ENCODE measurements at places on chromosomes 1 and 21.
A peak's percentile ranks its signal among the peaks of the same experiment; 100 is the strongest.

- DNase-seq: no peak
Measured at GRCh38 chr1:63982201-63982600, 208.4 kb downstream of the ROR1 start.

GRCh38 chr1:169115891-169116585 lies 9.5 kb downstream of the ATP1B1 start:
- DNase-seq: no peak

- DNase-seq: no peak
Measured at GRCh38 chr21:42627527-42628289, 25.7 kb upstream of the PDE9A start.

DNA sequence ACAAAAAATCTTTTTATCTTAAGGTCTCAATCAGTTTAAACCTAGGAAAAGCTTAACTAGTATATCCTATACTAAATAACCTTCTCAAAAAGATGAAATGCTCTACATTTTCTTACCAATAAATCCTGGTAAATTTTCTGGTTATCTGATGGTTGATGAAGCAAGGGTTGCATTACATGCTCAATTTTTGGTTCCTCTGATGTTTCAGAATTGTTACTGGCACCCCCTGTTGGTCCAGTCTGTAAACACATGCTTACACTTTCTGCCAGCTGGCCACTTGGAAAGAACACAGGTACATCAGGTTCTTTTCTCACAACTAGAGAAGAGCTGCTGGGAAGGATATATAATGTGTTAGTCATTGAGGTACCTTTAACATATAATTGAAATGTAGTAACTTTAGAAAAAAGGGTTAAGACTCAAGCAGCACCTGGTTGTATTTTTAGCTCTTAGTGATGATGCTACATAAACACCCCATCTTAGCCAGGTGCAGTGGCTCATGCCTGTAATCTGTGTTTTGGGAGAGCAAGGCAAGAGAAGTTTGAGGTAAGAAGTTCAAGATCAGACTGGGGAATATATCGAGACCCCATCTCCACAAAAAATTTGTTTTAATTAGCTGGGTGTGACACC lies 30.9 kb upstream of the TAL1 start:
- peak; percentile 36 for DNase-seq

DNA sequence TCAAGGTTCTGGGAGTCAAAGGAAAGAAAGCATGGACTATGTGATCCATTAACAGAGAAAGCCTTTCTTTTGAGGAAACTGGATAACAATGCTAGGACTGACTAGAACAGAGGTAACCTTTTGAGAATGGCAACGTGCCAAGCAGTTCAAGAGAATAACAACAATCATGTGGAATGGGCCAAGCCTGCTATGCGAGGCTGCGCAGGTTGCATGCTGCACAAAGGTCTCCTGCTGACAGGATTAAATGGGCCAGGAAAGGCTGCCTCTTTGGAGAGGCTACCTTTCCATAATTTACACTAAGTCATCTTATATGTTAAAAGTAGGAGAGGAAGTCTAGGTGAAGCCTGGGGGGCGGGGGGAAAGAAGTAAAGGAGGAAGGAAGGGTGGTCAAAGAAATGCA lies 5.8 kb downstream of the PCNX2 start:
- no peak for DNase-seq

- peak; percentile 1 for DNase-seq
Measured at GRCh38 chr1:168832661-168833060, 103.7 kb upstream of the DPT start.

DNA sequence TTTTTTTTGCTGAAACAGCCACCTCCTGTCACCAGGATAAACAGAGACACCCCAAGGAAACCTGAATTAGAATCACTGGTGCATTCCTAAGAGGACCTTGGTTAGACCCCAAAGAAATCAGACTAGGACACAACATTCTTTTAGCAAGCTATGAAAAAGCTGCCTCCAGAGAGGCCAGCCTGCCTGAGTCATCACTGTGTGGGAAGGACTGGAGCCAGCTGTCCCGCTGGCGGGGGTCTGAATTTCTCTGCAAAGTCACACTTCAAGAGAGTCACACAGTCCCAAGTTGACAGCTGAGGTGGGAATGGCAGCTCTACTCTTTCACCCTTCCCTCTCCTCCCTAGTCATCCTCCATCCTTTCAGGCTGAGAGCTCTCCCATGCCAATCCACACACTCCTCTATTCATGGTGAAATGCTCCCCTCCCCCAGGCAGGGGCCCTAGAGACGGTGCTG lies 405.0 kb upstream of the POU3F1 start:
- peak; percentile 26 for DNase-seq

- peak; percentile 97 for DNase-seq
Measured at GRCh38 chr1:87956072-87956471, 627.4 kb downstream of the LMO4 start.
